ENCODE measurements at places on chromosomes 12 and 14.

GRCh38 chr12:27906658-27907473 lies 65.7 kb downstream of the PTHLH start:
- no peak for DNase-seq

- no peak for DNase-seq
Observed at GRCh38 chr12:111953455-111953854, 59.5 kb downstream of the TMEM116 start.

DNA sequence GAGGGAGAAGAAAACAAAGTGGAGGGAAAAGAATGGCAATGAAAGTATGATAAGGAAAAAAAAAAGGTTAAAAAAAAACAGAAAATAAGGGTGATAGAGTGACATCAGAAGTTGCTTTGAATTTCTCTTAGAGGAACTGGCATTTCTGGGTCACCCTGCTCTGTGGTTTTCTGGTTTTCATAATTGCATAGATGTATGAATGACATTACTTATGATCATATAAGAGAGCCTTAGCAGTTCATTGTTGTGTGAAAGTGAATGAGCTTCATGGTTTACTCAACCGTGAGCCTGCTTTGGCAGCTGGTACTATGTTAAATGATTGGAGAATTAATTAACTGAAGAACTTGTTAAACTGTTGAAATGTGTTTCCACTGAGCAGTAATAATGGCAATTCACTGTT lies 336.4 kb upstream of the FBXO33 start:
- DNase-seq: no peak

- peak; percentile 65 for DNase-seq
Observed at GRCh38 chr12:68175557-68176061, 16.1 kb upstream of the IFNG start.

GRCh38 chr12:80659512-80660063 lies 47.8 kb upstream of the MYF6 start:
- DNase-seq: no peak
